ENCODE measurements at places on chromosomes 7 and 10.

GRCh38 chr10:132399117-132400035 lies 2.4 kb downstream of the PWWP2B start:
- DNase-seq, result no peak

- no peak for DNase-seq
Measured at GRCh38 chr10:55410415-55410885, 609.4 kb upstream of the PCDH15 start.

GRCh38 chr7:99255463-99255862 lies 17.2 kb upstream of the MYH16 start:
- DNase-seq, result no peak

DNA sequence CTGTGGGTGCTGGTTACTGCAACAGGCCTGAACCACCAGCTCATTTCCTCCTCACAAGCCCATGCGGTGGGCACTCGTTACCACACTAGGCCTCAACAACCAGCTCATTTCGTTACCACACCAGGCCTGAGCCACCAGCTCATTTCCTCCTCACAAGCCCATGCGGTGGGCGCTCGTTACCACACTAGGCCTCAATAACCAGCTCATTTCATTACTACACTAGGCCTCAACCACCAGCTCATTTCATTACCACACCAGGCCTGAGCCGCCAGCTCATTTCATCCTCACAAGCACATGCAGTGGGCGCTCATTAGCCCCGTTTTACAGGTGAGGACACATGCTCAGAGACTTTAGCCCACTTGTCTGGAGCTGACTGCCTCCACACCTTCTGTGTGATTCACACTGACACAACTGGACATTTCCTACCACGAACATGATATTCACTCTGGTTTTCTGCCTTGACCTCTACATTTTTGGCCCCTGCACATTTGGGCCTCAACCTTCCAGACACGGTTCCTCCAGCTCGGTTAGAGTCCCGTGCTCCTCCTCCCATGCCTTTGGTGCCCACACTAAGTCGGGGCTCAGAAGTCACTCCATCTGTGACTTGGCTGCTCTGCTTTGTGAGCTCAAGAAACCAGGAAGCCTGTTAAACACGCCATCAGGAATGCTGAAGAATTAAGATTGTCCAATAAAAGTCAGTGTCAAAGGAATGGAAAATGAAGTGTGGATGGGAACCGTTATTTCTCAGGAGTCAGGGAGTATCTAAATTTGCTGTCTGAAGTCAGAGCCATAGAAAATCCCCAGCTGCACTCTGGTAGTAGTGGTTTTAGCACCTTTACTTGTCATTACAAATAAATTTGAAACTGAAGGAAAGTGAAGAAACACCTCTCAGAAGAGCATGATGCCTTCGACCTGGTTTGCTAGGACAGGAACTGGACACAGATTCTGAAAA lies 55.8 kb upstream of the LANCL2 start:
- no peak for DNase-seq

- DNase-seq, result no peak
Measured at GRCh38 chr7:158957921-158958491, 101.6 kb downstream of the DYNC2I1 start.
